Cerebellar nuclear complex (tissue), 1 donor: ENCODE measurements at places on chromosomes 5 and 9.

DNA sequence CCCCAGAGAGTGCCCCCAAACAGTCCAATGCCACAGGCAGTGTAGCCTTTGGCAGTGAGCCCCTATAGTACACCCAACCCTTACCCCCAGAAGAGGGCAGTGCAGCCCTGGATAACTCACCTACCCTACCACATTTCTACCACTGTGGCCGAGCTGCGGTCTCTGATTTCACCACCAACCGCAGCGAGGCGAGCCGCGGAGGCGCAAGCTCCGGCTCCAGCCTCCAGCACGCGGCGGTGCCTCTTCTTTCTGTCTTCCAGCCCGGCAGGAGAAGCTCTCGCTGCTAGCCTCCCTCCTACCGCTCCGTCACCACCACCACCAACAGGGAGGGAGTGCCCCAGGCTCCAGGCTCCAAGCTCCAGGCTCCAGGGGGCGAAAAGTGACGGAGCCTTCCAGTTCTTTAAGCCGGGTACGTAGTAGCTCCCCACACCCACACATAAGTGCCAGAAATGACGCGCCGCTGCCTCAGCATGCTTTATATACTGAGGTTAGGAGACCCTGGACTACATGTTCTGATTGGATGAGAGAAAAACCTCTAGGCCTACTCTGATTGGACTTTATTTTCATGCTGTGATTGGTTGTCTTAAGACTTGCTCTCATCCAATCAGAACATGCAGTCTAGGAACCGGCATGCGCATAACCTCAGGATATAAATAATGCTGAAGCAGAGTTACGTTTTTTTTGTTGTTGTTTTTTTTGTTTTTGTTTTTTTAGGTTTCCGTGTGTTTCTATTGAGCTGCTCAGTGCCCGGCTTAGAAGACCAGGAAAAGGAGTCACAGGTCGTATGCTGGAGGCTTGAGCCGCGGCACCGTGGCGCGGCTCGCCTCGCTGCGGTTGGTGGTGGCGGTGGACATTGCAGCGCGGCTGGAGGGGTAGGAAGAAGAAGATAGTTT is at the start of gene PCAT7:
Gene PCAT7, plus strand, starts transcription at position 645 of the 893 bp plus-strand sequence.
- no peak for DNase-seq

- no peak for DNase-seq
Measured at GRCh38 chr5:148558892-148559291, 95.4 kb downstream of the HTR4 start.

DNA sequence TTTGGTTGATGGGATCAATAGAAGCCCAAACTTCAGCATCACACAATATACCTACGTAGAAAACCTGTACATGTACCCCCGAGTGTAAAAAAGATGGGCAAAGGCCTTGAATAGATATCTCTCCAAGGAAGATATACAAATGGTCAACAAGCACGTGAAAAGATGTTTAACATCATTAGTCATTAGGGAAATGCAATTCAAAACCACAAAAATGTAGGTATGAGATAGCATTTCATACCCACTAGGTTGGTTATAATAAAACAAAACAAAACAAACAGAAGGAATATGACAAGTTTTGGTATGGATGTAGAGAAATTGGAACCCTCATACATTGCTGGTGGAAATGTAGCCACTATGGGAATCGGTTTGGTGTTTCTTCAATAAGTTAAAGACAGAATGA is 33.1 kb upstream of the PPARGC1B start:
- no peak for DNase-seq

GRCh38 chr5:116718317-116718716 is 143.7 kb upstream of the SEMA6A start:
- DNase-seq: no peak

DNA sequence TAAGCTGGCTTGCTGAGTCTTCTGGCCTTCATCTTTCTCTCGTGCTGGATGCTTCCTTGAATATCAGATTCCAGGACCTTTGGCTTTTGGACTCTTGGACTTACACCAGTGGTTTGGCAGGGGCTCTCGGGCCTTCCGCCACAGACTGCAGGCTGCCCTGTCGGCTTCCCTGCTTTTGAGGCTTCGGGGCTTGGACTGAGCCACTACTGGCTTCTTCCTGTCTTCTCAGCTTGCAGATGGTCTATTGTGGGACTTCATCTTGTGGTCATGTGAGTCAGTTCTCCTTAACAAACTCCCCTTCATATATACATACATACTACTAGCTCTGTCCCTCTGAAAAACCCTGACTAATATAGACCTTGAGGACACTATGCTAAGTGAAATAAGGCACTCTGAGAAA is 78.3 kb upstream of the SSBP2 start:
- DNase-seq: no peak

DNA sequence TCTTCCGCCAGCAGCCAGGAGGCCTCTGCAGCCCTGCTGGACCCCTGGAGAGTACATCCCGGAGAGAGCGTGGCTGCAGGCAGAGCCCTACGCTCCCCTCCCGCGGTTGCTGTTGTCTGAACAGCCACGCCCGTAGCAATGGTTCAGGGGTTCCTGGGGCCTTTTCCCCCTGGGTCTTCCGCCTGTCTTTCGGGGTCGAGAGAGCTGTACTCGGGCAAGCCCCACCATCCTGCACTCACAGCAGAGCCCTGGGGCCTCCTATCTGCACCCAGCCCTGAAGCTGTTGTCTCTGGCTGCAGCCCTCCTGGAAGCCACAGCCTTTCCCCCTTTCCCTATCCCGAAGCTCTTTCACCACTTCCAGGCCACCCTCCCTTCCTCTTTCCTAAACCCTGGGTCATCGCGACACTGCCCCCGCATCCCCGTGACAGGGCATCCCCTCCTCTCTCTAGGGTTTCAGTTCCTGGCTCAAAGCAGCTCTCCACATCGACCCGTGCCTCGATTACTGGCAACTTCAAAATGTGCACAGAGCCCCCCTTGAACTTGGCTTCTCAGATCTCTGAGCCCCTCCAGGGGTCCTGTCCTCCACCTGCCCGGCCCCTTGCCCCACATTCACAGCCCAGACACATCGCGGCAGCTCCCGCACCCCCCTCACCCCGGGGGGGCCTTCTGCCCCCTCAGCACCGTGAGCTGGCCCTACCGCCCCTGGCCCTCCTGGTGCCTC is 43.9 kb upstream of the CEP72 start:
- DNase-seq: no peak

- no peak for DNase-seq
Measured at GRCh38 chr9:128723352-128723865, 518 bp downstream of the ZDHHC12 start.

DNA sequence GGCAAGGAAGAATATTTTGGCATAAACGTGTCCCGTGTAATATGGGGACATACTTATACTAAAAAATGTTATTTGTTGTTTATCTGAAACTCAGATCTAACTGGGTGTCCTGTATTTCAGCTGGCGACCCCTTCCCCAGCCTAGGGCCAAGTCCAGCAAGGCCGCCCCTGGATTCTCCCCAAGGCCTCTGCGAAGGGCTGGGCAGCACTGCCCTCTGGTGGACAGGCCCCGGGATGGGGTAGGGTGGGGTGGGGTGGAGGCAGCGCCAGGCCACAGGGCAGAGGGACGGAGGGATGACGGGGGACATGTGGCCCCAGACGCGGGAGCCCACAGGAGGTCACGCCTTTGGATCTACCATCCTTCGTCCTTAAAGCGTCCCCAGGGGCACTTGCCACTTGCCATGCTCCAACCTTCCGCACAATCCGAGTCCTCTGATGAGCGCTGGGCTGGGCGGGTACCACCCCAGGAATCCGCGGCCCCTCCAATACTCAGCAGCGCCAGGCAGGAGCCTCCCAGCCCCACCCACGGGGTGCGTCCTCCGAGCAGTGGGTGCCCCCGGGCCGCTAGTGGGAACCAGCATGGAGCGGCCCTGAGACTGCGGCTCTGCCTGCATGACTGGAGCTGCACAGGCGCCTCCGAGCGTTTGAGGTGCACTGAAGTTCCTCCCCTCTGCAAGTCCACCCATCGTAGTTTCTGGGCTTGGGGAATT is 7.1 kb upstream of the AGPAT2 start:
- no peak for DNase-seq

GRCh38 chr5:137372016-137372772 is 126.9 kb downstream of the SPOCK1 start:
- DNase-seq: no peak

GRCh38 chr5:65776441-65777141 is 54.6 kb downstream of the NLN start:
- no peak for DNase-seq

GRCh38 chr9:99486684-99487083 is 264.6 kb downstream of the SEC61B start:
- no peak for DNase-seq

GRCh38 chr9:131915181-131915580 is 164.5 kb downstream of the MED27 start:
- no peak for DNase-seq

GRCh38 chr5:6356578-6357164 is 21.7 kb downstream of the MED10 start:
- DNase-seq: no peak

DNA sequence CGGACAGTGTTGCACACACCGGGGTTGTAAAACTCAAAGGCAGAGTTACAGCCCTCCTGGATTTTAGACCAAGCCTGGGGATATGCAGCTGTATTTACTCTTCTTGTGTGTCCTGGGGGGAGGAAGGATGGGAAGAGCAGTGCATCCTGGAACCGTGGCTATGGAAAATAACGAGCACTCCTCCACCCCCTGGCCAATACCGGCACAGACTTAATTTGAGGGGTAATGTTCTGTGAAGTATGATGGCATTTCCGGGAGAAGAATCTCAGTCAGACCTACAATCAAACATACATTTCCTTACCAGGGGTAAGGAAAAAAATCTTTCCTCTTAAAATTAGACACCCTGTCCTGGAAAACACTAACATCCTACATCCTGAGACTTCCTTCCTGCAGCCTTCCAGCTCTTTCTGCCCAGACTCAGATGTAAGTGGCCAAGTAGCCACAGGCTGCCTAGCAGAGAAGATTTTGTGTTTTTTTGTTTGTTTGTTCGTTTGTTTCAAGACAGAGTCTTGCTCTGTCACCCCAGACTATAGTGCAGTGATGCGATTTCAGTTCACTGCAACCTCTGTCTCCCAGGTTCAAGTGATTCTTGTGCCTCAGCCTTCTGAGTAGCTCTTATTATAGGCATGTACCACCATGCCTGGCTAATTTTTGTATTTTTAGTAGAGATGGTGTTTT is 11.0 kb upstream of the ERMP1 start:
- no peak for DNase-seq

DNA sequence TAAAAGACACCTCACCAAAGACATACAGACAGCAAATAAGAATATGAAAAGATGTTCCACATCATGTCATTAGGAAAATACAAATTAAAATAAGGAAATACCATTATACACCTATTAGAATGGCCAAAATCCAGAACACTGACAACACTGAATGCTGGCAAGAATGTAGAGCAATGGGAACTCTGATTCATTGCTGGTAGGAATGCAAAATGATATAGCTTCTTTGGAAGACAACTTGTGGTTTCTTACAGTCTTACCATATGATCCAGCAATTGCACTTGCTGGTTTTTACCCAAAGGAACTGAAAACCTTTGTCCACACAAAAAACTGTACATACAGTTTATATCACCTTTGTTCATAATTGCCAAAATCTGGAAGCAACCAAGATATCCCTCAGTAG is 6.5 kb downstream of the TMEM161B start:
- DNase-seq: no peak

DNA sequence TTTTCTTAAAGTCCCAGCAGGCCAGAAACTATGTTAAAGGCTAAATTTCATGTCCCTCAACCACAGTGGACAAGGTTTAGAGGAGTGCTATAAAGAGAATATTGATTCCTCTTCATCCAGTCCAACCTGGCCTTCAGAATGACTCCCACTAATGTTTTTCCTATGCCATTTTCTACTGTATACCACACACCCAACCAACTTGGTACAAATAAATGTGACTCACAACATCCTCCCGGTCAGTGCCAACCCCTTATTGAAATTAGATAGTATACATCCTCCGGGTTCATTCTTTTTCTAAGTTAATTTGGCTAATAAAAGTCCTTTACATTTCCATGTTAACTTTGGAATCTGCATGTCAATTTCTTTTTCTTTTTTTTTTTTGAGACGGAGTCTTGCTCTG is 215.1 kb downstream of the TSSK1B start:
- no peak for DNase-seq

DNA sequence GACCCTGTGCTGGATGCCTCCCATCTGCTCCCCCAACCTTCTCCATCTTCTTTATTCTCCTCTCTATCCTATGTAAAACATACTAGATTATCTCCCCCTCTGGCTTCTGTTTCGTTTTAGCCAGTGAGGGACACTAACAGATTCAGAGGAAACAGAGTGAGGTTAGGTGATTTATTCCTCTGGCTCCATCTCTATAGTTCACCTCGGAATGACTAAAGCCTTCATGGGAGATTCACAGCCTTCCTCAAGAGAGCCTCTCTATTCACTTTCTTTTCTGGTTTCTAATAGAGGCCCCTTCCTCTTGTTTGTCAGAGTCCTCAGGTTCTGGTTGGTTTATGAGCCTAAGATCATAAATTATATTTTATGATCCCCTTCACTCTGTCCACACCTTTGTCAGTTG is 633.1 kb upstream of the TYRP1 start:
- DNase-seq: no peak

DNA sequence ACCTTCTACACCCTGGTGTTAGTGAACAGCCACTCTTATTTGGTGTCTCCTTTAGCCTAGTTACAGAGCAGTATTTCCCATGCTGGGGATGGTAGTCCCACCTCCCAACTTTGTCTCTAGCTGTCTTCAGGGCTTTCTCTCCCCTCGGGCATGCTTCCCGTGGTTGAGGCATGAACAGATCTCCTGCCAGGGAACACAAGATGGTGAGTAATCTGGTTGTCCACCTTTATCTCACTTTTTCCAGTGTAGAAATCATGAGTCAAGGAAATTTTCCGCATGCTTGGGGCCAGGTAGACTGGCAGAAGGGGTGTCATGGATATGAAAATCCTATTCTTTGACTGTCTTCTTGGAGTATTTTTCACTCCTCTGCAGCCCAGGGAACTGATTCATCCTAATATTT is 532.9 kb downstream of the ANXA1 start:
- DNase-seq: no peak

DNA sequence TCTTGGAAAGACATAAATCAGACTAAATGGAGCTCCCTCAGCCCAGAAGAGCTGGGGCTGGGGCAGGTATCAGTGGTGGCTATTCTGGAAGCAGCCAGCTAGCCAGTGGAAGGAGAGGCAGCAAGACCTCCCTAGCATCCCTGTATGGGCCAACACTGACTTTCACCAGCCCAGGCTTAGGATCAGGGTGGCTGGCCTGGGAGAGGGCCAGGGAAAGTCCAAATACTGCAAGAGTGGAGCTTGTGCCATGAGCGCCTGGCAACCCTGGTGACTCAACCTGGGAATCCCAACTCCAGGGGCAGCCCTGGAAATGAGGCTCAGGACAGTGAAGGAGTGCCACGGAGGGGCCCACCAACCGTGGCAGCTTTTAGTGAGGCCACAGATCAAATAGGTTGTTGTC is 7.6 kb upstream of the IRF1 start:
- no peak for DNase-seq

GRCh38 chr5:124806373-124807077 is 60.1 kb upstream of the ZNF608 start:
- no peak for DNase-seq

GRCh38 chr5:128913551-128913950 is 51.7 kb upstream of the SLC27A6 start:
- DNase-seq: no peak
